ENCODE measurements at places on chromosomes 4 and X.

GRCh38 chr4:10656988-10657387, 27.6 kb downstream of the CLNK start:
- no peak for DNase-seq

GRCh38 chr4:1050486-1051213, 39.2 kb downstream of the FGFRL1 start:
- no peak for DNase-seq

DNA sequence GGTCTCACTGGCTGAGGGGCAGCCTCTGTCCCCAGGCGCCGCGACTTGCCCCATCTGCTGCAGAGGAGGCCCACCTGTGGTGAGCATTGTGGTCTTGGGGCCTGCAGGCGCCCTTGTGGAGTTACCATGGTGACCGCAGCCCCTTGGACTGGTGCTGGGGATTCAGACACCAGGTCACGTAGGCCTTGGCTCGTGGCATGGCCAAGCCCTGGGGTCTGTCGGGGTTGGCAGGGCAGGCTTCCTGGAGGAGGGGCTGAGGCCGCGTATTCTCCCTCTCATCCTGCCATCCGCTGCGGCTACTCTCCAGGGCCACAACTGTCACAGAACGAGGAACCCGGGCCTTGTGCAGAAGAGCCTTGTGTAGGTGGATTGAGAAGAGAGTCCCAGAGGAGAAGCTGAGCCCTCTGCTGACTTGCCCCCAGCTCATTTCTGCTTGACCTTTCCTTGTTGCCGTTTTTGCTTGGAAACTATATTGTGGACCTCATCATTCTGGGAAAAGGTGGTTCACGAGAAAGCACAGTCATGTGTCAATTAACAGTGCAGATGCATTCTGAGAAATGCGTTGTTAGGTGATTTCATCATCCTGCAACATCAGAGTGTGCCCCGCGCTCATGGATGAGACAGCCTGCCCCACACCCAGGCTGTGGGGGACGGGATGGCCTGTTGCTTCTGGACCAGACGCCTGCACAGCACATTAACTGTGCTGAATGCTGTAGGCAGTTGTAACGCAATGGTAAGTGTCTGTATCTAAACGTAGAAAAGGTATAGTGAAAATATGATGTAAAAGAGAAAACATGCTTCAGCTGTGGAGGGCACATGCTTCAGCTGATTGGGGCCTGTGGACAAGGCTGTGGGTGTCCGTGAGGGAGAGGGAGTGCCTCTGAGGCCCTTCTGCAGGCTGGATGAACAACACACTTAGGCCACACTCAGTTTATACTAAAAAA, 38.5 kb downstream of the TRMT44 start:
- DNase-seq, result no peak

GRCh38 chr4:30866907-30867306, 146.7 kb downstream of the PCDH7 start:
- no peak for DNase-seq

DNA sequence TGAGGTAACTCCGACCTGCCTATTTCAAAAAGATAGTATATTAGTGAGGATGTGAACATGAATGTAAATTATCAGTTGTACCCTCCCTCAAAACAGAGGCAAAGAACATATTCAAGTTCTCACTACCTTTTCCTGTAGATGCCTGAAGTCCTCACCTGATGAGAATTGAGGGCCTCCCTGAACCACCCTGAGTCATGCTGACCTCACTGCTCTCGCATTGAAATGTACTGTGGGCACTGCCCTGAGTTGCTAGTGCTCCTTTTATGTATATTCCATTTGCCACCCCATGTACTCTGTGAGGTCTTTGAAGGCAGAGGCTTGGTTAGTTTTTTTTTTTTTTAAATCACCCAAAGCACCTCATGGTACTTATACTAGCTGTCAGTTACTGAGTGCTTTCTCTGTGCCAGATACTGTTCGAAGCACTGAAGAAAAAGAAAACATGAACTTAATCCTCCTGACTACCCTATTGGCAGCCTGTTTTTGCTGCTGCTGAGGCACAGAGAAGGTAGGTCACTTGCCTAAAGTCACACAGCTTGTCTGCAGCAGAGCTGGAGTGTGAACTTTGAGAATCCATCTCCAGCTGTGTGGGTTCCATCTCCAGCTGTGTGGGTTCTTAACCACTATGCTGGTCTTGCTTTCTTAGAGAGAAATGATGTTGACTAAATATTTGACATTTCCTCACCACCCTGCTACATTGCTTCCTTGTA, 253.1 kb upstream of the GPC4 start:
- DNase-seq, result no peak

- DNase-seq, result no peak
These were observed 62.2 kb downstream of the HAUS3 start for GRCh38 chr4:2179717-2180116.

DNA sequence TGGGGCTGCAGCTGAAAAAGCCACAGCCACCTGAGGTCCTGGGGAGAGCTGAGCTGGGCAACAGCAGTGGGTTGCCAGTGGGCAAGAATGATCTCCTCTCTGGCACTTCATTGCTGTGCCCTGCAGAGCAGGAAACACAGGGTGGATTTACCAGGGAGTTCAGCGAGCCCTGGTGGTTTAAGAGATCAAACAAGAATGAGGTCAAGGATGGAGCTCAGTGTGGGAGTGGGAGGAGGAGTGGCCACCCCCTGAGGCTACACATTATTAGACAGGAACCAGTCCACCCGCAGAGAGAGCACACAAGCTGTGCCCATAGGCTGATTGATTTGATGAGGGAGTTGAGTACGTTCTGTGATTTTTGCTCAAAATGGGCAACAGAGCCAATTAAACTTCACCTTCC, 47.3 kb downstream of the FRMPD3 start:
- no peak for DNase-seq

DNA sequence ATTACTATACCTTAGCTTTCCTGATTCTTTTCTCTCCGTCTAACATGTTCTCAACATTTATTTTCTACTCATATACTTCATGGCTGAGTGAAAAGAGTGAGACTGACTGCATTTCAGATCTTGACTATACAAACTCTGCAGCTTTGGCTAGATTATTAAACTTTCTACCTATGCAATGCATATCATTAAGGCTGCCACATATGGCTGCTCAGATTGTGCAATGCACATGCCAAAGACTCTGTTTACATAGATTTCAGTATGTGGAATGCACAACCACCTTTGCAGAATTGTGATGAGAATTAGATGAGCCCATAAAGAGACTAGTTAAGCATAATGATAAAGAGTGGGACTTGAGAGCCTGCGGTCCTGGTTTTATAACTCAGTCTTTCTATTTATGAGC, 196.5 kb downstream of the BMPR1B start:
- no peak for DNase-seq

DNA sequence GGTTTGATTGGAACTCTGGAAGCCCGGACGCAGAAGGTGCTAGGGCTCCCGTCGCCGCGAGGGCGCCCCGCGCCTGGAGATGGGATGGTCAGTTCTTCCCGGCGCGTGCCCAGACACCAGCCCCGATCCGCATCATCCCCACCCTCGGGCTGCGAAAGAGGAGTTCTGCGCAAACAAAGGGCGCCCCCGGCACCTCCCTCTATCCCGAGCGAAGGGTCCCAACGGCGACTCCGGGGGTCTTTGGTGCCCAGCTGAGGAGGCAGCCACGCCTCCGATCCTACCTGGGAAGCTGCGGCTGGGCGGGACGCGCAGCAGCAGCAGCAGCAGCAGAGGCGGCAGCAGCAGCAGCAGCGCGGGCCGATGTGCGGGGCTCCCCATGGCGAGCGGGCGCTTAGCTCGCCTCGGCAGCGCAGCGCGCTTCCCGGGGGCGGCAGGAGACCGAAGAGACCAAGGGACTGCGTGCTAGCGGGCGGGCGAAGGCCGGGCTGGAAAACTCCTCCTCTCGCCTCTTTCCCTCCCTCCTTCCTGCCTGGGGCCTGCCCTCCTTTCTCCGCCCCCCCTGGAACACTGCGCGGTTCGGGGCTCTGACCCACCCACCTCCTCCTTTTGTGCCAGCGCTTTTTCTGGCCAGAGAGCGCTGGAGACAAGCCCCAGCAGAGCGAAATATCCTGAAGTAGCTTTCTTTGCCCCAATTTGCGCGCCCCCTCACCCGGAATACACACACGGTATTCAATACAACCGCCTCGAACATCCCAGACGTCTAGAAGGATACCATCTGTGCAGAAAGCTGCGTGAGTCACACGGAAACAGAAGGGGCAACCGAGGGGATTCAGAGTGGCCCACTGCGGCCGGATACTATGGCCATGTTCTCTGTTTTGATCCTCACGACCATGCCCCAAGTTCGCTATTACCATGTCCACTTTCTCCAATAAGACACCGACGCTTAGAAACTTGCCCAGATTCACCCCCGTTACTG, at the start of gene SRPX:
SRPX (minus strand) TSS at position 457 of the 976 bp plus-strand sequence; CDS start at position 378, 79 bp downstream.
- no peak for DNase-seq

- no peak for DNase-seq
These were observed 850.9 kb downstream of the FAM133A start for GRCh38 chrX:94524867-94525266.

DNA sequence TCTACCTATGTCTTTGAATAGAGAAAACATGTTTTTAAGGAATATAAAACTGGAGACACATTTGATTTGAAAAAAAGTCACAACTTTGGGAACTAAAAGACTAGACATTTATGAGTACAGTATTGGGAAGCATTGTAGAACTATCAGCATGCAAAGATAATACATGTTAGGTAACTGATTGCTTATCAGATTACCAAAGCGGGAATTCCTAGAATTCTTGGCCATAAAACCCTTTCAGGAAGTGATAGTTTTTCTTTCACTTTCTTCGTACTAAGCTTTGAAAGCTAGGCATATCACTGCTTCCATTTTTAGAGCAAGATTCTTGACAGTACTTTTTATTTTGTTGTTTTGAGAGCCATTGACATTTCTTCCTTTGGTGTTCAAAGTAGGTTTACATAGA, 646.6 kb upstream of the PITX2 start:
- DNase-seq, result no peak

DNA sequence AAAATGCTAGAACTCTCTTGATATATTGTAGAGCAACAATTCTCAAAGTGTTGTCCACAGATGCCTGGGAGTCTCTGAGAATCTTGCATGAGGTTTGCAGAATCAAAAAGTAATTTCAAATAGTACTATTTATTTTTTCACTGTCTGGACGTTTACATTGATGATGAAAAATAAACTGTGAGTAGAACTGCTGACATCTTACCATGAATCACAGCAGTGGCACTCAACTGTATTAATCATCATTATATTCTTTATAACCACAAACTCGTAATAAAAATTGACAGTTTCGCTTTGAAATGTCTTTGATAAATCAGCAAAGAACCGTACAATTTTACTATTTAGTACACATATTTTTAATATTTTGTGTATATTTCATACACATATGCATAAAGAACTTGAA, 94.5 kb downstream of the NAF1 start:
- DNase-seq, result no peak

GRCh38 chrX:12360986-12361598, 222.8 kb downstream of the FRMPD4 start:
- DNase-seq, result no peak

DNA sequence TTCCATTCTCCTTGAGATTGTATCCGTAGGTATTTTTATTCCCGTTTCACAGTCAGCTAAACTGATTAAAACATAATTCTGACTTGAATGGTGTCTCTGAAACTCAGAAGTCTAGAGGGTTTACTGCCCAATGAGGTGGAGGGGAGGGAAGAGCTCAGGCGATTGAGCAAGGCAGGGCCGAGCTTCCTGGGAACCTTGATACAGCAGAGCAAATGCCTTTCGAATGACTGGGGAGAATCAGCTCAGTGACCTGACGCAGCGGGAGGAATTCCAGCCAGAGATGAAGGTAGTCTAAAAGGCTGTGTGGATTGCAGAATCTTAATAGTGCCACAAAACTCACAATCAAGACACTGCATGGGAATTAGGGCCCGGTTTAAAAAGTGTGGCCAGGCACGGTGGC, 233.6 kb downstream of the EVC2 start:
- no peak for DNase-seq

DNA sequence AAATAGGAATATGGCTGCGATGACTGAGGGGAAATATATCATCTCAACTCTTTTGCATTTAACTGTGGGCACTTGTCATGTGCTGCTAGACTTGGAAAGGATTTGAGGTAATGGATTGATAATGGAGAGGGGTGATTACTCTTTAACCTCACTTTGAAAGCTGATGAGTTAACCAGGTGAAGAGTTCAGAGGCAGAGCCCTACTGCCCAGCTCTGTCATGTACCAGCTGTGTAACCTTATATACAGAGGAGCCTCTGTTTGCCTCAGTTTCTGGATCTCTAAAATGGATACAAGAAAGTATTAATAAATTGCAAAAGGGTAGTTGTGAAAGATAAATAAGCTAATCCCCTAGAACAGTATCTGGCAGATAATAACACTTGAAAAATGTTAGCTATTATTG, 51.5 kb downstream of the WDR19 start:
- no peak for DNase-seq

DNA sequence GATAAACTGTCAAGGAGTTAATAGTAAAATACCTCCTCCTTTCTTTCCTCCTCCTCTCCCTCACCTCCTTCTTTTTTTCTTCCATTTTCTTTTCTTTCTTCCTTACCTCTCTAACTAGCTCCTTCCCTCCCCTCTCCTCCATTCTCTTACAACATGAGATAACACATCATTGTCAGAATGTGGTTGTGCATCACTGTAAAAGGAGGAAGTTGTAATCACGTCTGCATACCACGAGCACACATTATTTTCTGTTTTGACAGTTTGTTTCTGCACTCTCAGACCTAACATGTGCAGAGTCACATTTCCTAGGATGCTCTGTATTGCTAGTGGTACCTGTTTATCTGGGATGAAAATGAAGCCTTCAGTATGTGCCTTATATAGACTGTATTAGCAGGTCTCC, 9.1 kb downstream of the SLIT2 start:
- DNase-seq, result no peak

DNA sequence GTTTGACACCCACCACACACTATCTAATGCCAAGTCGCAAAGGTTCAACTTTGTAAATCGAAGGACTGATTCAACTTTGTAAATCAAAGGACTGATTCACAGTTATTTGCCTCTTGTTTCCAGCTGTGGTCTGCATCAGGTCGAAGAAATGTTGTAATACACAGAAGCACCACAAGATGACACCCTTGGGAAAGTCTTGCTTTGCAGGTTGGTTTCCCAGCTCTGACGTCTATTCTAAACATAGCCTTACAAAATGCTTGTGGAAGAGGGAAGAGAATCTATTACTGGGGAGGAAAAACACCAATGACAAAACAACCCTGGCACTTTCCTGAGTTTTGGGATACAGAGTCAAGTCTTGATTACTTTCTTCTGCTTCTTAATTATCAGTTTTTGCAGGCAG, 35.3 kb downstream of the SUPT20HL1 start:
- DNase-seq, result peak; percentile 56

DNA sequence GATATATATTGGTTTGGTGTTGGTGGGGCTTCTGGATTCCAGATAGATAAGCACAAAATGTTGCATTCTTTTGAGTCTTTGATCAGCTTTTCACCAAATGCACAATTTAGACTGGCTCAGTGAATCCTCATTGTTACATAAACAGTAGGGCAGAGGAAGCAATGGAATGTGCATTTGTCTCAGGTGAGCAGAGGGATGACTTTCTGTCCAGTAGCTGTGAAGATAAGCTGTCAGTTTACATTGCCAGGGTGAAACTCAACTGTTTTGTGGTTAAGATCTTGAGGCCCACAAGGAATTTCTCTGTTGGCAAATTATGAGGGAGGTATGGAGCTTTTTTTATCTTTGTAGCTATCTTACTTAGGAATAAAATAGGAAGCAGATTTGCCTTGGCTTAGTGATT, 168.0 kb downstream of the GALNTL6 start:
- DNase-seq, result no peak

- DNase-seq, result no peak
These were observed 2.2 kb downstream of the MSANTD1 start for GRCh38 chr4:3250956-3251690.
